ENCODE measurements at places on chromosomes 2 and 18. TPM values are rescaled to one million over a fixed set of nuclear protein-coding genes. Genes with fewer than 3 reads are reported as not detected.

- DNase-seq = no peak
Measured at GRCh38 chr2:239580199-239580527, 179.3 kb upstream of the HDAC4 start.

- no peak for DNase-seq
Measured at GRCh38 chr18:68763083-68763482, 34.8 kb upstream of the CCDC102B start.

DNA sequence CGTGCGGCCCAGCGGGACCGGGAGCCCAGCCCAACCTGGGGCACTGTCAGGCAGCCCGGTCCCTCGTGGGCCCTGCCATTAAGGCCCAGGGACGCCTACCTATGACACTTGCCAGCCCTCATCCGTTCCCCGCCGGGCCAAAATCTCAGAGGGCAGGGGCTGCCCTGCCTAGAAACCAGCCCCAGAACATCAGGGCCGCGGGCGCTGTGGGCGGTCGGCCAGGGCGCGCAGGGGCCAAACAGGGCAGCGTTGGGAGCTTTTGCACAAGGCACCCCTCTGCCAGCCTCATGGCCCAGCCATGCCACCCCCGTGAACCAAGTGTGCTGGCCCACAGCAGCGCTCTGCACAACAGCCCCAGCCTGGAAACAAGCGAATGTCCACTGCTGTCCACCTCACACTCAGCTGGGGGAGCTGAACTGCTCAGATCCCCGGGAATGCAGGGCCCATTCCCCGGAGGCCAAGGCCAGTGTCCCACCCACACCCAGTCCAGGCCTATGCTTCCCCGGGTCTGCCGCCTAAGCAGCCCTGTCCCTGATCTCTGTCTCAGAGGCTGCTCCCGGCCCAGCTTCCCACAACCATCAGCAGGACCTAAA, 3.5 kb upstream of the NEURL3 start:
- no peak for DNase-seq

EVX2 gene
- not detected for total RNA-seq

PLA2R1 gene
- total RNA-seq = 17.8 TPM

All from tibial nerve (tissue), 4 donors.